Right cardiac atrium (tissue), 5 donors: ENCODE measurements at places on chromosomes 13 and 19. TPM values are rescaled to one million over a fixed set of nuclear protein-coding genes. Genes with fewer than 3 reads are reported as not detected.

DNA sequence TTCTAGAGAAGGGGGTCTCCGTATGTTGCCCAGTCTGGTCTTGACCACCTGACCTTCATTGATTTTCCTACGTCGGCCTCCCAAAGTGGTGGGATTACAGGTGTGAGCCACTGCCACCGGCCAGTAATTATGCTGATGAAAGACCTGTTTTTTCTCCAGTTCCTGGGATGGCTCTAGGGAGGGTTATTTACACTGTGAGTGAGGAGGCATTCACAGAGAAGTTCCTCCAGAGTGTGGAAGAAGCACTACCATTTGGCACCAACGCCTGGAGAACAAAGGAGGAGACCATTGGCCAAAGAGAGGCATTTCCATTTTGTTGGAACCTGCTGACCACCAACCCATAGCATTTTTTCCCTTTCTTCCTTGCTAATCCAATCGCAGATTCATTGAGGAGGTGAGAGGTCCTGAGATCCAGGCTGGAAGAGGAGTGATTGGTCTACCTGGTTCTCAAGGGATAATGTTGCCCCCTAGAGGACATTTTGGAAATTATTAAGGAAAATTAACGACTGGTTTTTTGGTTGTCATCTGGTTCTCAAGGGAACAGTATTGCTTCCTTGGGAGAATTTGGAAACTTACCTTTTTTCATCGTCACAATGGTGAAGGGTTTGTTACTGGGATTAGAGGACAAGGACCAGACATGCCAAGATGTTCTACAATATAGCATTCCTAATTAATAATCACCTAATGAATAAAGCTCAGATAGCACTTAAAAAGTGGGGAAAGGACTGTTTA lies 5.5 kb upstream of the SAE1 start:
- DNase-seq, result no peak

DNA sequence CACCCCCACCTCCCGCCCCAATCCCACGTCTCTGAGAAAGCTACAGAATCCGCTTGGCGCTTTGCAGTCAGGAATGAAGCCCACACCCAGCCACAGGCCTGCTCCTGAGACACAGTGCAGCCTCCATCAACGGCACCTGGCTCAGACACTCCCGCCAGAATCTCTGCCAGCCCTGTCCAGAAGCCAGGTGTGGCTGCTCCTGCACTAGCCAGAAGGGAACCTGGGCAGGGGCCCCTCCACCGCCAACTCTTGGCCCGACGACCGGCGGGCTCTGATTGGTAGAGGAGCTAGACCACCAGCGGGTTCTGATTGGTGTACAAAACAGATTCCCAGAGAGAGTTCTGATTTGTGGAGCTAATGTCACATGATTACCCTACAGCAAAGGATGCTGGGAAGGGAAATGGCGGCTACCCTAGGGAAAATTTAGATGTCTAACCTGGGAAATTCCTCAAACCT lies 2.9 kb upstream of the PPP6R1 start:
- DNase-seq, result no peak

GRCh38 chr19:56727677-56728076 lies 56.1 kb upstream of the ZNF835 start:
- DNase-seq, result no peak

RFX1 gene
- 7.0 TPM for polyA plus RNA-seq

ZNF256 gene
- polyA plus RNA-seq, result 5.5 TPM

GRCh38 chr13:42420304-42420703 lies 148.4 kb downstream of the AKAP11 start:
- DNase-seq, result no peak
